ENCODE measurements at places on chromosomes 7 and 10.

DNA sequence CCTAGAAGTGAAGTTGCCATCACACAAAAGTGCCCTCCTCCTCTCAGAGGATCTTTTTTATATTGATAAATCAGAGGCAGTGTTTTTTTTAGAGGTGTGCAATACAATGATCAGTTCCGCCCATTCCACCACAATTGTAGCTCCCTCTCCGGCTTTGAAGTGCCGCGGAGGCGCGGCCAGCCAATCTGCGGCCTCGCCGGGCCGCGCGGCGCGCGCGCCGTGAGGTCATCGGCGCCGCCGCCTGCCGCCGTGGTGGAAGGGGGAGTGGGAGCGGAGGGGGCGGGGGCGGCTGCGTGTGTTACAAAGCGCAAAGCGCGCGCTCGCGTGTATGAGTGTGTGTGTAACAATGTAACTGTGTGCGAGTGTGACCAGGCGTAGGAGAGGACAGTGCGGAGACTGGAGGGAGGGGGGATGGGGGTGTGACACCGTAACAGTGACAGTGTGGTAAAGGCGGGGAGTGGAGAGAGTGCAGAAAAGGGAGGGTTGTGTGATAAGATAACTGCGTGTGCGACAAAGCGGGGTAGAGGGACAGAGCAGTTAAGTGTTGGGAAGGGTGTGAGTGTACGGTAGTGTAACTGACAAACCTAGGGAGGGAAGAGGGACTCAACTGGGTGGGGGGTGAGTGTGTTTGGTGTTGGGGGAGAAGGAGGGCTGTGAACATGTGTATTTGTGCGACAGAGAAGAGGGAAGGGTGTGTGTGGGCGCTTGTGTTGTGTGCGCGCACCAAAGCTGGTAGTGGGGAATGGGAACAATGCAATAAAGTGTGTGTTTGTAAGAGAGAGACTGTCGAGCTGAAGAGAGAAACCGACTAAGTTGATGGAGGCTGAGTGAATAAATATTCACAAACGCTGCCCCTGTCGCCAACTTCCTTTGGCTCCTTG is at the start of gene SP8:
Gene SP8 (minus strand): TSS at position 108 of the 881 bp plus-strand sequence. CDS start 88 bp downstream, at position 20.
- DNase-seq = no peak

GRCh38 chr7:136353287-136353686 is 376.1 kb upstream of the MTPN start:
- DNase-seq = no peak

DNA sequence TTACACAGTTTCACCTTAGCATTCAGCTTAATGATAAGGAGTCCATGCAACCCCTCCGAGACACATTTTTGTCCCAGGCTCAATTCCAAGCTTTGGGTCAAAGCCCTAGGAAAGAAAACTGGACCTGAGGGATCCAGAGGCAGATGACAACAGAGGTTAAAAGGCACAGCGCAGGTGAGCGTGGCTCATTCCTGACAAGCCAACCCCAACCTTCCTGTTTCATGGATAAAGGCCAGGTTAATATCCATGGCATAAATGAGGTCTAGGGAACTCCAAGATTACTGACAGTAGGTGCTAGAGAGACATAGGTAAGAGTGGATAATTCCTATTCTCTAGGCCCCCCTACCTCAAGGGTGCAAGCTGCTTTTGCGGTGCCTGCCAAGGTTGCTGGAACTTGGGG is 86.7 kb upstream of the GPR22 start:
- no peak for DNase-seq

DNA sequence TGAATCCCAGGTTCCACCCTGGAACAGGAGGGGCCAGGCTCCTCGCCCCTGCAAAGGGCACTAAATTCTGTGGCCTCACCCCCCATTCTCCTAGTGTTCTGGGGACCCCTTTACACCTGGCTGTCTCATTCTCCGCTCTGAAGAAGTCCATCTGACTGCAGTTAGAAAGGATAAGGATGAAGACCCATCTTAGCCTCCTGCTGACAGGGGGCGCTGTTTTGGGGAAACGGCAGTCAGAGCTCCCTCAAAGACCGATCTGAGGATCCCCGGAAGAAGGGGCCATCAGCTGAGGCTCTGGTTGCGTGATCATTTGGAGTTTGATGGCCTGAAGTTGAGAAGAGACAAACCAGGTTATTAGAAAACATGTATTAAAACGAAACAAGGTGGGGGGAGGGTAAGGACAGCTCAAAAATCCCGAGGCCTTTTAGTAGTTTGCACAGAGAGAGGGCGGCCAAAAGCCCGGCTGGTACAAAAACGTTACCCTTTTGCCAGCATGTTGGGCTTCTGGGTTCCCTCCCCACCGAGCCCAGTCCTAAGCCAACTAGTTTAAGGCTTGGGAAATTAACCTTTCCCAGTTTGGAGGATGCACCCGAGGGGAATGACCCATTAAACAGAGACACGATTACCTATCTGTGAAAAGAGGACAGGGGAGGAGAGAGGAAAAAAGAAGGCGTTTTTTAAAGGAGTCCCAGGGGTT is 102.8 kb downstream of the CHN2 start:
- no peak for DNase-seq

DNA sequence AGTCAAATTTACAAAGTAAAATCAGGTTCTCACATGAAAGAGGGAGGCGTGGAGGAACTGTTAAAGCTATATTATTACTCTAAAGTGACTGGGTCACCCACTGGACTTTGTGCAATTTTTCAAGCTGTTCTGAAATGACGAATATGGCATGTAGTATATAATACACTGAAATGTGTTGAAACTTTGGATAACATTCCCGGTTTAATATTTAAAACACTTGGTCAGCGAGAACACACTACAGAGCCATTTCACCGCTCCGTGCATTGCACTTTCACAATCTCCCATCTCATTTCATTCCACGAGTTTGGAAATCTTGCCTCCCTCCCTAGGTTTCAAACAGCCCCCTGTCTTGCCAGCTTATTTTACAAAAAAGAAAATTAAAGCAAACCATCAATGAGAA is 337.9 kb downstream of the WDR11 start:
- DNase-seq = no peak

DNA sequence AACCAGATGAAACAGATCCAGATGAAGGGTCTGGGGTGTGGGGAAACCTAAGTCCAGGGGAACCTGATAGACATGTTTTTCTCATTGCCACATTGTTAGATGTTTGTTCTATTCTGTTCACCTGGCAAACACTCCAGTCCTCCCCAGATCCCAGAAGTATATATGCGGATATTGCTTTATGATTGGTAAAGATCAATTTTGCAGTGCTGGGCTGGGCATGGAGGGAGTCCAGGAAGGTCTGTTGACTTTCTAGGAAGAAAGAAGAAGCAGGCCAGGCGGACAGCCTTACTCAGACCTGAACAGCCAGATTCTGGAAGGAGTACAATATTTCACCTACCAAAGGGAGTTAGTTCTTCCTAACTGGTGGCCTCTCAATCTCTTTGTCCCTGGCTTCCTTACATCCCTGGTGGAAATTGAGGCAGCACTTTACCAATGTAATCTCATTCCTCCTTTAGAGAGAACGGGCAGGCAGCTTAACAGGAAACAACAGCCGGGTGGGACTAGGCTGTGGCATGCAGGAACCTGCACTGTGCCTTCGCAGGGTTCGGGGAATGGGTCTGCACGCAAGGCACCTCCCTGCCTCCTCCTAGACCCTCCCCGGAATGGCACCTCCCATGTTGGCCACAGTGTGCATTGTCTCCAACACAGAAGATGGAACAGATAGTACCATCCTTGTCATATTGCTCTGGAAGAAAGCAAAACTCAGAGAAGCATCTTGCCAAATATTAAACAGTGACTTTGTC is 930 bp downstream of the GIMAP6 start:
- no peak for DNase-seq

Measured in activated naive CD4-positive, alpha-beta T cell (primary cell).